ENCODE measurements at places on chromosomes 1 and 21.
A peak's percentile ranks its signal among the peaks of the same experiment; 100 is the strongest.

GRCh38 chr1:210358626-210359025 is 29.9 kb downstream of the HHAT start:
- DNase-seq = no peak

- DNase-seq = no peak
Observed at GRCh38 chr1:3139451-3139852, 70.4 kb downstream of the PRDM16 start.

- no peak for DNase-seq
Observed at GRCh38 chr1:229857585-229857984, 209.5 kb upstream of the GALNT2 start.

GRCh38 chr1:231407547-231408396 is 14.3 kb downstream of the EGLN1 start:
- no peak for DNase-seq

- no peak for DNase-seq
Observed at GRCh38 chr1:223631956-223632355, 33.5 kb downstream of the CAPN8 start.

- DNase-seq = no peak
Observed at GRCh38 chr1:5722635-5723164, 269.5 kb downstream of the NPHP4 start.

DNA sequence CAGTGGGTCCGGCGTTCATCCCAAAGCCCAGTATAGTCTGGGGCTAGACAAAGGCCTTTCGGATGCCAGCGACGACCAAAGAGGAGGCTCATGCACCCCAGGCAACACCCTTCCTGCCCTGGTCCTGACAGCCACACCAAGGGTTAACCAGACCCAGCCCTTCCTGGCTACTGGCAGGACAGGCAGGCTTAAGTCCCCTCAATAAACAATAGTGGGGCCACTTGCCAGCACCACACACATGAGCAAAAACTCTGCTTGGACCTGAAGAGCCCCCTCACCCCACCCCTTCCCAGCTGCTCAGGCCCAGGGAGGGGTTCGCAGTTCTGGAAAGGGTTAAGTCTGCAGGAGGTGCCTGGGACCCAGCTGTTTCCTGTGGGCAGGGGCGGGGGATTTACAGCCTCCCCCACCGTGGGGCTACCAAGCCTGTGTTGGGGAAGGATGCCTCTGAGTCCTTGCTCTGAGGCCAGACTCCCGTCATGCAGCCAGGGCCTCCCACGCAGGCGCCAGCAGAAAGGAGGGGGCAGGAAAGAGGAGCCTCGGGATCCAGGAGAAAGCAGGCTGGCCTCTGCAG is 18.2 kb downstream of the PHLDA3 start:
- DNase-seq = no peak

DNA sequence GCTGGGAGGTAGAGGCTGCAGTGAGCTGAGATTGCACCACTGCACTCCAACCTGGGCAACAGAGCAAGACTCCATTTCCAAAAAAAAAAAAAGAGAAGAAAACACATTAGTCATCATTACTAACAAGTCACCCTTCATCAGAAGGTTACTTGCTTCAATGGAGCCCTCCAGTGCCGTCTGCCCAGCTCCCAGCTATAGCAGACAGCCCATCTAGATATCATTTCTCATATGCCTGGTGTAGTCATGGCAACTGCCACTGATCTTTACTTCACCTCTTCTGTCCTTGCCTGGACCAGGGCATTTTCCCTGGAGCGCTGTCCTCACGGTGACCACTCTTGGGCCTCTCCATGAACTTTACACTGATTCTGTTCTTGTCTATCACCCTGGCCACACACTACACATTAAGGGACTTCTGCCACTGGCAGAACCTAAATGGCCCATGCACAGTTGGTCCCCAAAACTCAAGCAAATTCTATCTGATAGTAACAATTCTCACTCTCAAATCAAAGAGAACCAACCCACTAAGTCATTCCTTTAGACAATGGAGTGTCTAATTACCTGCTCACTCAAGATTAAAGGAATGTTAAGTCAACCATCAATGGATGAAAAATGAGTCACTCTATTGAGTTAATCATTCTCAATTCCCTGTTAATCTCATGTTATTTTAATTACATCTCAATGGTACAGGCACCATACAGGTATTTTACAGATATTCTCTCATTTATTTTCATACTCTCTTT is 12.9 kb downstream of the GPA33 start:
- DNase-seq = no peak

DNA sequence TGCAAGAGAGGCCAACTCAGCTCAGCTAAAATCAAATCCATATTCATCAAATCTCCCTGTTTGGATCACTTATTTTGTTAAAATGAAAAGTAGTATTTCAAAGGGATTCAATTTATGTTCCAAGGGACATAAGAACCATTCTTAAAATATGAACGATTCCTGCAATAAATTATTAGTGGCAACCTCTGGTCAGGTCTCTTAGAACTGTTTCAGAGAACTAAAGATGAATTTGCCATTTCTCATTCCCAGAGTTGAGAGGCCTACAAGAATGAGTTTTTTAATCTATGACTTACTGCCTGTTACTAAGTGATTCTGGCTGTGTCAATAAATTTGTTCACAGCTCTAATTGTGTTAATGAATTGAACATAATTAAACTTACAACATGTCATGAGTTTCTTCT is 268.5 kb downstream of the SPATA17 start:
- no peak for DNase-seq

GRCh38 chr1:235739631-235740030 is 90.0 kb upstream of the GNG4 start:
- no peak for DNase-seq

DNA sequence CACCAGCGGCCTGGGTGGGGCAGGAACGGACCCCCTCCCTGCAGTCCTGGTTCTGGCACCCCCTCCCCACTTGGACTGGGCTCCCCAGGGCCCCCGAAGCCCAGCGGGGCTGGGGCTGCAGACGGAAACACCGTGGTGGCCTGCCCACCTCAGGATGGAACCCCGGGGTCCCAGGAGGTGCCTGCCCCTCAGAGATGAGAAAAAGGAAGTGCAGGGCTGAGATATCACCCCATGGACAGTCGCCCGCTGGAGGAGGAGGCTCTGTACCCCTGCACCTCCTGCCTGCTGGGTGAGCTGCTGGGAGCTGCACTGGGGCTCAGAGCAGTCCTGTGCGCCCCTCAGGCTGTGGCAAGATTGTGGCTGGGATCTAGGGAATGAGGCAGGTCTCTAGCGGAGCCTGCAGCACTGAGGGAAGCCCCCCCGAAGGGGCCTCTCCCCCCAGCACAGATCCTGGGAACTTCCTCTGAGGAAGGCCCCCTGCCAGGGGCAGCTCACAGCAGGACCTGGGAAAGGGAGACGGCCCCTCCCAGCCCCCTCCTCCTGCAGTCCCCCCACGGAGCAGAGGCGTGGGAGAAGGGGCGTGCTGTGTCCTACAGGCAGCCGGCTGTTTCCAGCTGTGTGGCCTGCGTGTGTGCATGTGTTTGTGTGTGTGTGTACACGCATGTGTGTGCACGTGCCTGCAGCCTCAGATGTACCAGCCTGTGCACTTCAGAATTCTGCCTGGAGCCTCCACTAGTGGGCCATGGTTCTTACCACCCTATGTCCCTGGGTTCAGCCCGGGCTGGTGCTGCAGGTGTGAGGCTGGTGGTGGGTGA is 6.9 kb downstream of the AGRN start:
- no peak for DNase-seq

DNA sequence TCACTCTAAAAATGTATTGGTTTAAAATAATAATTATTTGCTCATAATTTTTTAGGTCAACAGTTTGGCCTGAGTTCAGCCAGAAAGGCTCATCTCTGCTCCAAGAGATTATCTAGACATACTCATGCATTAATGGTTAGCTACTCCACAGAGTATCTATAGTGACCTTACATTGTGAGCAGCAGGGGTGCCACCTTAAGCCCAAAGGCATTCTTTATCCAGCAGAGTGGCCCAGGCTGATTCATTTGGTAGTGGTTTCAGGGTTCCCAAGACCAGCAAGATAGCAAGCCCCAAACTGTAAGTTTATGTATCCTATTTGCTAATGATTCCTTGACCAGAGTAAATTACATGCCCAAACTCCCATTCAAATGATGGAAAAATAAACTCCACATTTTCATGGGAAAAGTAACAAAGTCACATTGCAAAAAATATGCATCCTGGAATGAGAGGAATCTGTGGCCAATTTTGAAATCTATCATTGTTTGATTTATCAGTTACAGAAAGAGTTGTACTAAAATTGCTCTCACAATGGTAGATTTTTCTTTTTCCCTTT is 182.6 kb upstream of the KCNK2 start:
- no peak for DNase-seq

GRCh38 chr1:244322181-244322580 is 129.5 kb downstream of the ADSS2 start:
- DNase-seq = no peak

DNA sequence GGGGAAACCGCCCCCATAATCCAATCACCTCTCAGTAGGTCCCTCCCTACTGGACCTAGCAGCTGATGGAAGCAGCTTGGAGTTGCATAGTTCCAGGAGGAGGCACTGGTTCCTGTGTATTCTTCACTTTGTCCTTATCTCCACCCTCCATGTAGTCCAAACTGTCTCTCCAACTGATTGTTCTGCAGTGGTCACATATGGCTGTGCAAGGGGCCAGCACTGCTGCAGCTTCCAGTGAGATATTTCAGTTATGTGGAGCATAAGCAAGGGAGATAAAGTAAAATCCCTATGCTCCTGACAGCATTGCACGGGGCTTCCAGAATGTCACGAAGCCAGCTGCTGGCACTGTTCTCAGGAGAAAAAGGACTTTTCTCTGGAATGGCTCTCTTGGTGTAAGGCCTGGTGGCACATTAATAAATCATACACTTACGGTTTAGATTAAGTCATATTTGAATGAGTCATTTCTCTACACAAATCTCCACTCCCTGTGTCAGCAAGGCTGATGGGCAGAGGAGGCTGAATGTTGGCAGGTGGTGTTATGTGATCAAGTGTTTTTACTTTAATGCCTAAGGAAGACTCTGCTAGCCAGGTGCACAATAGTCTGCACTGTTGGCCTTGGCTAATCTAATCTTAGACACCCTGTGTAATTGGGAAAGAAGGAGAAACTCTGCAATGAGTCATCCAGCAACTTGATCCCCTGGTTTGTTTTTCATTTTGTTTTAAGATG is 93.4 kb downstream of the KCNK1 start:
- DNase-seq = no peak

DNA sequence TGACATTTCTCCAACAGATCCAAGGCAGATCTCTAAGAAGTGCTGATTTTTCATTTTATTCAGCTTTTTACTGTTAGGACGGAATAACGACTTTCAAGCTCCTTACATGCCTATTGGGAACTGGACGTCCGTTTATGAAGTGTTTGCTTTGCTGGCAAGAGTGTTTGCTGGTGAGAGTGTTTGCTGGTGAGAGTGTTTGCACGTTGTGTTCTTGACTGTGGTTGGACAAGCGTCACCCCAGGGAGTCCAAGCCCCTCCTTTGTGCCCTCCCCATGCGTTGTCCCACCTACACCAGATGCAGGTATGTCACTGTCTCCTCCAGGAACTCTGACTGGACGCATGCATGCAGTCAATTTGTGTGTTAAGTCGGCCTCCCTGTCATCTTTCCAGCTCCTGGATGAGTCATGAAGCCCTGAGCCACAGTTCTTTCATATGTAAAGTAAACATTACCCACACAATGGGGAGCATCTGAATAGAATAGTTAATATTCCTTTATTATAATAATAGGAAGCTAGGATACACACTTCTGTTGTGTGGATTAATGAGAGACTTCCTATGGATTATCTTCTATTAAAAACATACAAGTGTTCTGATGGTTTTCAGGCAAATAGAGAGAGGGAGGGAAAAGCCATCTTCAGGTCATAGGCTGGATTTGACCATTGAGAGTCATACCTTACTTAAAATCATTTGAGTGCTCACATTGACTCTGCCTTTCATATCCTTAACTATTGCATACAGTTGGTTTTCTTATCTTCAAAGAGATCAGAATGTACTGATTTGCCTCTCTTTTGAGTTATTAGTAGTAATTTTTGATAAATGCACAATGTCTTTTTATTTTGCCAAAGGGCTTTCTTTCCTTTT is 119.2 kb downstream of the GALNT2 start:
- DNase-seq = peak; percentile 48

DNA sequence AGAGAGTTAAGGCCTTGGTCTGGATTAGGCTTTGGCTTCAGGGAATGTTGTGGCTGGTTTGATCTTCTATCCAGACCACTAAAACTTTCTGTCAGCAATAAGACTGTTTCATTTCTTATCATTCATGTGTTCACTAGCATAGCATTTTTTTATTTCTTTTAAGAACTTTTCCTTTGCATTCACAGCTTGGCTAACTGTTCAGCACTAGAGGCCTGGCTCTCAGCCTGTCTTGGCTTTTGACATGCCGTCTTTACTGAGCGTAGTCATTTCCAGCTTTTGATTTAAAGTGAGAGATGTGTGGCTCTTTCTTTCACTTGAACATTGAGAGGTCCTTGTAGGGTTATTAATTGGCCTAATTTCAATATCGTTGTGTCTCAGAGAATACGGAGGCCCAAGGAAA is 62.5 kb downstream of the RNF220 start:
- DNase-seq = no peak

DNA sequence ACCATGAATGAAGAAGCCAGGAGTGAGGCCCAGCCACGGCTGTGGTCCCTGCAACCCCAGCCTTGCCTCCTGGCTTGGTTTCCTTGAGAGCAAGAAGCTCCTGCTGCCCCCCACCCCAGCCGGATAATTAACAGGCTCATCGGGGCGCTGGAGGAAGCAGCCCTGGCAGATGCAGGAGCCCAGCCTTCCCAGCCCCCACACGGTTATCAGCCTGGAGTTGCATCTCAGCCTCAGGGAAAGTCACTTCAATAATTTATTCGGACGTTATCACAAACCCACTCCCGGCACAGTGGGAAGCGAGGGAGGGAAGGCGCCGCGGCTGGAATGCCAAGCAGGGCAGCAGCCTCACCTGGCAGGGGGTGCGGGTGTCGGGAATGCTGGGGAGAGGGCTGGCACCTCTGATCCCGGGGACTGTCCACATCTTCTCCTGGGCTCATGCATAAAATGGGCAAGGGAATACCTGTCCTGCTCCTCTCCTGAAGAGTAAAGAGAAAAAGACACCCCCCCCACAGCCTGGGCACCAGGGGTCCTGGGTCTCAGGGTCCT is 43.3 kb upstream of the LRP8 start:
- no peak for DNase-seq

- no peak for DNase-seq
Observed at GRCh38 chr1:161950377-161950776, 73.3 kb downstream of the OLFML2B start.

DNA sequence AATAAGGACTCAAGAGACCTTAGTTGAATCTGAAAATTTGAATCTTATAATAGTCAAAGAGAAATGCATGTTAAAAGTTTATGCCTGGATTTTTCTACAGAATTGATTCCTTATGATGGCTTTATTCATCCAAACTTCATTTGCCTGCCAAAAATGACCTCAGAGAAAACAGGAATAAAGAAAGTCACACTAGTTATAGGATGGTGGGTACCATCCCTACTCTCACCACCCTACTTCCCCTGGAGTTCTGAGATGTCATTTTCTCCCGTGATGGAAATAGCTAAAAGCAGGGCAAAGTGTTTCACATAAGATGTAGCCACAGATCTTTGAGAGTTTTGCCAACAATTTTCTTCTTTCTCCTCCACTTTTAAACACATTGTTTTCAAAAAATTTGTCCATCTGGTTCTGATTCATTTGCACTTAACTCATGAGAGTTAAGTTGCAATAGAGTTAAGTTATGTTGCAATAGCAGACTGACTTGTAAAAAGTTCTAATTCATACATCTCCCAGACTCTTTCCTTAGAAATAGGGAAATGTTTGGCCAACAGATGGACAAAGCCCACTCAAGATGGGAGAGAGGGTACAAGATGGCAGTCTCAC is 384.6 kb downstream of the PLPP3 start:
- no peak for DNase-seq
